ENCODE measurements at places on chromosomes 1 and 21.

- no peak for DNase-seq
Measured at GRCh38 chr21:46286648-46287002, 483 bp downstream of the YBEY start.

DNA sequence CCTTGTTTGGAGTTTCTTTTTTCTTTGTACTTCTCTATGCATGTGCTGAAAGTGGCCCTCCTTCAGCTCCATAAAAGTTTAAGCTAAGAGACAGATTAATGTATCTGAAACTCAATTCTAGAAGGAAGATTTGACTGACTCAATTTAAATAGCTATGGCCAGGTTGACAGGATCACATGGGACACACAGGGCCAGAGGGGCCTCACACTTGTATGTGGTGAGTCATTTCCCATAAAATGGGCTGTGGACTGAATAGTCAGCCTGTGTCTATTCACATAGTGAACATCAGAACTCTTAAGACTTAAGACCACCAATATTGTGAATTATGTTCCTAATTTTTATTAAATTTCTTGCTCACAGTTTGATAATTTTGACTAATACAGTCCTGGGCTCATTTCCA is 45.7 kb upstream of the DEPDC1 start:
- no peak for DNase-seq

DNA sequence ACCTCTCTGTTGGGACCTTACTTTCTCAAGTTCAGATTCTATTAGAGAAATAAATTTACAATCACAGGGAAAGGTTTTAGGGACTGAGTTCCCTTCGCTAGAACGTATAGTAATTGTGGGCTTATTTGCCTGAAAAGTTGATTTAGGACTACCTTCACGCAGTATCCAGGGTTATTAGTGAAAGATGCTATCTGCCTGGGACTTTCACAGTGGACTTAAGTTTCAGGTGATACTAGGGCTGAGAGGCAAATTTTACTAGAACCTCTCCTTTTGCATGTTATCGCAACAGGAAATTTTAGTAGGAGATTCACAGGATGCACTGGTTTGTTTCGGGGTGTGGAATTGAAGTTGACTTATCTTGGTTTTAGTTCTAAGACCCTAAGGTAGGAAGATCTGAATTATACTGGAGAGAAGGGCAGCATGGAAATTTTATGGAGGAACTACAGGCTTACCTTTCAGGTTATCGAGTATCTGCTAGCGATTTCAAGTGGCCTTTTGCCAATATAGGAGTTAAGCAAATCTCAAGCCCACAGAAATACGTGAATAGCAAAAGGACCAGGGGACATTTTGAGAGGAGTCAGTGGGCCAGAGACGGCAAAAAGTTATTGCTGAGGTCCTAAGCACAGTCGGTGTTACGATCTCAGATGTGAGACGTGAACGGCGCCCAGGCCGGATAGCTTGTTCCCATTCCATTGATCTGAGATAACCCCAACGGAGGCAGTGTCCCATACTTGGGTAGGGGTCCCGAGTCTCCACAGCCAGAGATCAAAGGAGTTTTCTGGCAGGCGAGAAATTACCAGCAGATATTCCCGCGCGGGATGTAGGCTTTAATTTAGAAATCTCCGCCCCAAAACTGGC is 723 bp upstream of the GNAI3 start:
- no peak for DNase-seq

GRCh38 chr1:153404086-153404635 is 12.2 kb upstream of the S100A7A start:
- DNase-seq: no peak

DNA sequence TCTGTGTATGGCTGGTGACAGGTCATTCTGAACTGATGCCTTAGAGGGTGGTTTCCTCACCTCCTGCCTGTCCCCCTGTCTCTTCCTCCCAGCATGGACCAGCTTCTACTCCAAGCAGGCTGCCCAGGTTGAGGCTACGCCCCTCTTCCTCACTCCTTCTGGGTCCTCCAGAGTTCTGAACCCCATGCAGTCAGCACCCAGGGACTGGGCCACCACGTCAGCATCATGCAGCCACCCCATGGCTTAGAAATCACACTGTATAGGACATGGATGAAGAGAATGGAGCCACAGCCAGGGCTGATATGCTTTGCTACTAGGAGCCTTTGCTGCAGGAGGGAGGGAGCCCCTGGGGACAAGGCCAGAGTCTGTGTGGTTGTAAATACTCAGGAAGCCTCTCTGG is 8.3 kb downstream of the FOXO6 start:
- no peak for DNase-seq

- DNase-seq: no peak
Measured at GRCh38 chr1:165456861-165457260, 11.9 kb upstream of the RXRG start.

DNA sequence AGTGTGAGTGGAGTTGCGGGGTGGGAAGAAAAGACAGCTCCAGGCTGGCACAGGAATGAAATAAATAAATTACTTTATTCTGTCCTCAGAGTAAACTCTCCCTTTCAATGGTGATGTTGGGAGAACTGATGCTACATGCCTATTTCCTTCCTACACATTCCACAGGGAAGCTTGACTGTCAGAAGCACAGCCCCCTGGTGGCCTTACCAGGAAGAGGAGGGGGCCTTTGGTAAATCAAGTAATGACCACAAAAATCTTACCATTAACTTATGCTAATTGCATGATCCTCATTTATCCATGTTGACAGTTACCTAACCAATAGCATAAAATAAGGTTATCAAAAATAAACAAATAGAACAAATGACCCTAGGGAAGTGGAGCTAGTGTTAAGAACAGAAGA is 605.0 kb upstream of the PKN2 start:
- DNase-seq: no peak

GRCh38 chr1:8554956-8555534 is 237.1 kb downstream of the SLC45A1 start:
- no peak for DNase-seq

GRCh38 chr1:229094476-229095311 is 176.2 kb upstream of the RAB4A start:
- DNase-seq: no peak

DNA sequence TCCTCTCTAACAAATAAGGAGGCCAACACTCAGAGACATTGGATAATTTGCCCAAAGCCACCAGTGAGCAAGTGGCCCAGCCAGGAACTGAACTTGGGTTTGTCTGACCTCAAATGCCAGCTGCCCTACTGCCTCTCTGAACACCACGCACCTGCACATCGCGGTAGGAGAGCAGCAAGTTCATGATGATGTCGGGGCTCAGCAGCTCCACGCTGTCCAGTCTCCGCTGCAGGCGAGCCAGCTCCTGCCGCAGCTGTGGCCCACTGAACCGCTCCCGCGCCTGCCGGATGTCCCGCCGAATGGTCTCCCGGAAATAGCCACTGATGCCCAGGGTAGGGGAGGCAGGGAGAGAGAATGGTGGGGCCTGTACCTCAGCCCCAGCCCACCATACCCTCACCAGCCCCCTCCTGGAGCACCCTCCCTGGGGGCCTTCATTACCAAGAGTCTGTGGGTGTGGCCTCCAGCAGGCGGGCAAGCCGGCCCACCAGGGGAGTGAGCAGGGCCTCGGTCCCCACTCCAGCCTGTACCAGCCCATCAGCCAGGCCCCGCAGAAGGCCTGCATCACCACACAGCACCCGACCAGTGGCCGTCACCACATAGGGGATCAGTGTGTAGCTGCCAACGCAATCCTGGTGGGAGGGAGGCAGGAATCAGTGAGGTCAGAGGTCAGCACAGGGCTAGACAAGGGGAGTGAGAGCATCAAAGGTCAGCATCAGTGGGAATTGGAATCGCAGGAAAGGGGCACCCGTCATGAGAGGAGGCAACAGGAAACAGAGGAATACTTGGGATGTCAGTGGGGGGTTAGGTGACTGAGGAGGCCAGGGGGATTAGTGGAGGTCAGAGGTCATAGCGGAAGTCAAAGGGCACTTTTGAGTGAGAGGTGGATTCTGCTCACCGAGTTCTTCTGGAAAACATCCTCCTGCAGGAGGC is 2.7 kb downstream of the MAP3K6 start:
- DNase-seq: no peak

DNA sequence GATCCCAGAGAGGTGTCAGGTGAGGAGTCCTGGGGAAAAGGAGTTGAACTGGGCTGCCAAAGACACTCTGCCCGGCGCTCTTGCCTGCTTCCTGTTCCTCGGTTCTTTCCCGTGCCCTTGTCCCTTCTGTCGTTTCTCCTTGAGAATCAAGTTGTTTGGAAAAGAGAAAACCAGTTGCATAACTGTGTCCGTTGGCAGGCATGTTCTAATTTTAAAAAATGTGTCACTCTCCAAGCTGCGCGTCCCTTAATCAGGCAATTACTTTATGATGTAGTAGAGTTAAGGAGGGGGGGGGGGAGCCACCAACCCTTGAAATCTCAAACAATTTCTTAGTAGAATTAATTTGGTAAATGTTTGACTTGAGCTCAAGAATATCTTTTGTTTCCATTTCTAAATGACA is 105.9 kb upstream of the IGSF21 start:
- no peak for DNase-seq

DNA sequence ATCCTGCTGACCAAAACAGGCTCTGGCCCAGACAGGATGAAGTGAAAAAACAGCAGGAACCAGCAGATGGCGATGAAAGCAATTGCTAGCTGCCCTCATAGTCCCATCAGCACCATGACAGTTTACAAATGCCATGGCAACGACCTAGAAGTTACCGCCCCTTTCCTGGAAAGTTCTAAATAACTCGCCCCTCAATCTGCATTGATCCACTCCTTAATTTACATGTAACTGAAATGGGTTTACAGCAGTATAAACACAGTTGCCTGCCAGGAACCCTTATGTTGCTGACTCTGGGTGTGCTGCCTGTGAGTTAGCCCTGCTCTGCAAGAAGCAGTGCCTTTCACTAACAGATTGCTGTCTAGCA is 65.5 kb upstream of the CR1L start:
- no peak for DNase-seq

DNA sequence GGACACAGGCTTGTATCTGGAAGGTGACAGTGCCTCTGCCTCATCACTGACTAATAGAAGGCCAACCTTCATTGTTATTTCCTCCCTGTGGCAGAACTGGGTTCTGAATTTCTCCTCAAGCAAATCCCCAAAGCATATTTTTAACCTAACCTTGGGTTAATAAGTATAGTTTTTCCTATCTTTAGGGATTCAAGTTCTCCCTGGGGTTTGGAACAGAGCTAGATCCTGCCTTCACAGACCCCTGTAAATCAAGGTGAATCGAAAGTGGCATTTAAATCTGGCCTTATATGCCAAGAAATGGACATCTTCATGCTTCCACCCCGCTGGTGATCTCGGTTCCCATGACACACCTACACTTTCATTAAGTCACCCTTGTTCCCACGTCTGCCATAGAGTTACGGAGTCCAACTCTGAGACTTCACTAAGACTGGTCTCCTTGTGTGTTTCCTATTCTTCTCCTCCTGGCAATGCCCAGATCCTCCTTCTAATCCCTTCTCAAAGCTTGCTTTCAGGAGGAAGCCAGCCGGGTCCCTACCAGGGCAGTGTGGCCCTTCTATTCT is 4.3 kb upstream of the CHI3L2 start:
- no peak for DNase-seq

- no peak for DNase-seq
Measured at GRCh38 chr1:193060406-193060805, 994 bp downstream of the RO60 start.

- DNase-seq: no peak
Measured at GRCh38 chr1:109579491-109579890, 31.1 kb downstream of the GNAI3 start.

GRCh38 chr1:15014516-15014915 is 139.0 kb upstream of the TMEM51 start:
- DNase-seq: no peak

- no peak for DNase-seq
Measured at GRCh38 chr21:38898422-38899096, 92.8 kb downstream of the ETS2 start.

DNA sequence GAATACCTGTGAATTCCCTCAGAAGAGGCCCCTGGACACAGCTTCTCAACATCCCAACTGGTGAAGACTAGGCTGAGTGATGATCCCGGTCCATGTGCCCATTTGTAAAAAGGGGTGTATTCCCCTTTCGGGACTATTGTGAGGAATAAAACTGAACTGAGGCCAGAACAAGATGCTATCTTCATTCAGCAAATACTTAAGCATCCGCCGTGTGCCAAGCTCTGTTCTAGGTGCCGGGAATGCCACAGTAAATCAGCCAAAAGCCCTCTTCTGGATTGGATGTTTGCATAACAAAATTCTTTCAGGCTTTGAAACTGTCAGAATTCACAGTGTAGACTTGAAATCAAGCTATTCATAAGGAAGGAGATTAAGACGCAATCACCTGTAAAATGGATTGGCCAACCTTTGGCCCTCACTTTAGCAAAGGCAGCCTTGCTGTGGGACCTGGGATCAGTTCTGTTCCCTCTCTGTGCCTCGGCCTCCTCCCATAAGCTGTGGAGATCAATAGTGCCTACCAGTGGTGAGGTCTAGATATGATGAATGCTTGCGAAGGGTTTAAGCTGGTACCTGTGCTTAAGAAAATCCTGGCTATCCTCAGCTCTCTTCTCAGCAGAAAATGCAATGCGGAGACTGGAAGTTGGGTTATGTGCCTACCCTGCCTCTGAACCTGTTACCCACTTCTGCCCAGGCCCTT is 1.8 kb downstream of the ALPL start:
- no peak for DNase-seq

GRCh38 chr1:145782272-145783099 is 41.4 kb downstream of the RNF115 start:
- no peak for DNase-seq

DNA sequence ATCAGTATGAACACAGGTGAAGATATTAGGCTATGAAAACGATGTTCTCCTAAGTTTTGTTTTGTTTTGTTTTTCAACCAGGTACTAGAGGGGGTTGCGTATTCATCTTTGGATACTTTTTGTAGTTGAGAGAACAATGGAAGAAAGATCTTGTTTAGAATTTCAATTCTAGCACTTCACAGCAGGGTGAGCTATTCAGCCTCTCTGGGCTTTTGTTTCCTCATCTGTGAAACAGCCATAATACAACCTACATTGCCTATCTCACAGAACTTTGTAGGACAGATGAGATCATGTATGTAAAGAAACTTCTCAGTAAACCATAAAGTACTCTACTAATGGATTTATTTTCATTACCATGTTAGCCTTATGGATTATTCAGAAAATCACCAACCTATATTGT is 199.5 kb downstream of the GPATCH2 start:
- DNase-seq: no peak

DNA sequence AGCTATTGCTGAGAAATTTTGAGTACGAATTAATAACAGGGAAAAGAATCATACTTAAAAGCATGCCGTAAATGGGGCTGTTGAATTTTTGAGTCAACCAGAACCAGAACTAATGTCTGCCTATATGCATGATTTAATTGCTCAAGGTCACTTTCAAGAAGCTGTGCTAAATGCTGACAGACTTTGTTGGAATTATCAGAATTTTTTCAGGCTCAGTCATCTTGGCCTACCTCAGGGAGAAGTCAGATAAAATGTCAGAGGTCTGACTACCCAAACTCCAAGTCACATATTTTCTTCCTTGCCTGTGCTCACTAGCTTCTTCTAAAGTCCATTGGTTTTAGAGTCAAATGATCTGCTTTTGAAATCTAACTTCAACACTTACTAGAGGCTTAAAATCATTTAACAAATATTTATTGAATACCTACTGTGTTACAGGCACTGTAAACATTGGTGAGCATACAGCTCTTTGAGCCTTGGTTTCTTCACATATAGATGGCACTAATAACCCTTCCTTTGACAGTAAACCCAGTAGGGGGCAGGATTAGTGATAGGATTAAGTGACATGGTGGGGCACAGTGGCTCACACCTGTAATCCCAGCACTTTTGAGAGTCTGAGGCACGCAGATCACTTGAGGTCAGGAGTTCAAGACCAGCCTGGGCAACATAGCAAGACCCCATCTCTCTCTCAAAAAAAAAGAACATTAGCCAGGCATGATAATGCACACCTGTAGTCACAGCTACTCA is 121.2 kb upstream of the SLC44A3 start:
- DNase-seq: no peak

- DNase-seq: no peak
Measured at GRCh38 chr1:118979754-118980575, 8.2 kb downstream of the TBX15 start.
